ENCODE measurements at places on chromosomes 3 and 15. TPM values are rescaled to one million over a fixed set of nuclear protein-coding genes. Genes with fewer than 3 reads are reported as not detected.

Gene CADM2
- total RNA-seq: not detected

Gene LRTM1
- not detected for total RNA-seq

Gene SLC22A14
- total RNA-seq: not detected

Gene CISH
- 0.65 TPM for total RNA-seq

Gene RTP3
- not detected for total RNA-seq

Gene MYEF2
- total RNA-seq: 21.2 TPM

Gene MED12L
- 1.2 TPM for total RNA-seq

Gene GADL1
- not detected for total RNA-seq

Gene B3GALNT1
- total RNA-seq: 0.21 TPM

Gene CELSR3
- 5.7 TPM for total RNA-seq

Gene REC114
- total RNA-seq: not detected

Gene SOX14
- total RNA-seq: not detected

Gene AGBL1
- total RNA-seq: not detected

Gene PLCH1
- total RNA-seq: 0.94 TPM

Gene TNNC1
- total RNA-seq: 0.87 TPM

Gene TMEM212
- not detected for total RNA-seq

Gene CHRM5
- total RNA-seq: not detected

Gene ADIPOQ
- not detected for total RNA-seq

Gene GANC
- 5.6 TPM for total RNA-seq

Gene MYH15
- total RNA-seq: 0.16 TPM

Gene ESYT3
- 0.54 TPM for total RNA-seq

Gene C3orf52
- total RNA-seq: 12.5 TPM

Gene MKRN2
- total RNA-seq: 24.7 TPM

Gene TTC14
- 16.2 TPM for total RNA-seq

Gene SPTSSB
- total RNA-seq: not detected

Gene GOLGA6L7
- total RNA-seq: not detected

Gene TASOR
- total RNA-seq: 23.1 TPM

Gene TMEM158
- 19.7 TPM for total RNA-seq

Gene MKRN2OS
- not detected for total RNA-seq
